GM12878 (cell line): ENCODE measurements at places on chromosomes 3 and 15.

DNA sequence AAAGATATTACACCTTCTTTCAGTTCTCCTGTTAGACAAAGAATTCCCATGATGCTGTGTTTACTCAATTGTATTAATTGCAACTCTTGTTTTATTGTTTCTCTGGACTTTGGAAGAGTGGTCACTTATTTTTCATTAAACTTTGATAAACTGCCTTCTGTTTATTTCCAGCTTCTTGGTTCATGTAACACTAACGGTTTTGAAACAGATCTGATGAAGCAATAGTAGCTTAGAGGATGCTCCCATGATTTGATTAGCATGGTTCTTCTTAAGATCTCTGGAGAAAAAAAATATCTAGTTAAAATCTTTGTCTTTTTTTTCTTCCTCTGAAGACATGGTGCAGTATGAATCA is 90.1 kb downstream of the FNDC3B start:
- H3K4me1 ChIP-seq, result peaks cover 23% of the 10 kb centered on the region
- H3K4me3 ChIP-seq, result no peak overlapping the region
- DNase-seq, result no peak

GRCh38 chr3:69385123-69385722 is 665 bp downstream of the FRMD4B start:
- no peak for DNase-seq
- no peak overlapping the region; the same call in 1 of the 2 replicates for H3K4me3 ChIP-seq
- no peak overlapping the region for H3K27ac ChIP-seq
- no peaks in the 10 kb centered on the region for H3K36me3 ChIP-seq
- peaks cover 9% of the 10 kb centered on the region for H3K27me3 ChIP-seq

DNA sequence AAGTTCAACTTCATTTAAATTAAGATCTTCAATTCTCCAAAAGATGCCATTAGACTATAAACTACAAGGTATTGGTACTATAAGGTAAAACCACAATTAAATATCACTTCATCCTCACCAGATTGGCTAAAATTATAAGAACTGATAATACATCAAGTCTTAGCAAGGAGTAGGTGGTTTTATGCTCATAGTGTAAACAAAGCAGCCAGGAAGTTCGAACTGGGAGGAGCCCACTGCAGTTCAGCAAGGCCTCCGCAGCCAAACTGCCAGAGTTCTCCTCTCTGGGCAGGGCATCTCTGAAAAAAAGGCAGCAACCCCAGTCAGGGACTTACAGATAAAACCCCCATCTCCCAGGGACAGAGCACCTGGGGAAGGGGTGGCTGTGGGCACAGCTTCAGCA is 91.6 kb upstream of the SETMAR start:
- H3K27me3 ChIP-seq, result no peaks in the 10 kb centered on the region
- H3K27ac ChIP-seq, result no peak overlapping the region
- no peak for DNase-seq
- H3K4me3 ChIP-seq, result no peak overlapping the region
- no peaks in the 10 kb centered on the region for H3K36me3 ChIP-seq

DNA sequence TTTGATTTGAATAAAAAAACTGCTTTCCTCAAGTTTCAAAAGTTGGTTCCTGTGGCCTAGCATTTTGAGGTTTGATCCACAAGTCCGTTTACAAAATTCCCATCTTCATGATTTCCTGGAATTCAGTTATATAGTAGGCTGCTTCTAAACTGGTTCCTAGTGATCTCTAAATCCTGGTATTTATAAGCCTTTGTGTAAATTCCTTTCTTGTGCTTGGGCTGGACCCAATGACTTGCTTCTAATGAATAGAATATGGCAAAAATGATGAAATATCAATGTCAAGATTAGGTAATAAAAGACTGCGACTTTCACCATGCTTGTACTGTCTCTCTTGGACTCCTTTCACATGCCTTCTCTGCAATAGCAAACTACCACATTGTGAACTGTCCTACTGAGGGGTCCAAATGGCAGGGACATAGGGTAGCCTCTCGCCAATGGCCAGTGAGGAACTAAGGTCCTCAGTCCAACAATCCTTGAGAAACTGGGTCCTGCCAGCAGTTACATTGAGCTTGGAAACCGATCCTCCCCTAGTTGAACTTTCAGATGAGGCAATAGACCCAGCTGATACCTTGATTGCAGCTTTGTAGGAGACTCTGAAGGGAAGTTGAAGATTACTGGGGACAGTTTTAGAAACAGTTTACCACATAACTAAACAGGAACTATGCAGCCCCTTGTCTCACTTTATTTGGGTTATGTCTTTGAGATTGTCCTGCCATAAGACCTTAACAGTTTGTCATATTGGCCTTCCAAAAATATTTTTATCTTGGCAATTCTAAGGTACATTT is 303.9 kb upstream of the TBC1D5 start:
- H3K27ac ChIP-seq, result no peak overlapping the region
- no peaks in the 10 kb centered on the region for H3K36me3 ChIP-seq
- no peaks in the 10 kb centered on the region; the same call in 1 of the 2 replicates for H3K27me3 ChIP-seq
- no peaks in the 10 kb centered on the region for H3K4me1 ChIP-seq

DNA sequence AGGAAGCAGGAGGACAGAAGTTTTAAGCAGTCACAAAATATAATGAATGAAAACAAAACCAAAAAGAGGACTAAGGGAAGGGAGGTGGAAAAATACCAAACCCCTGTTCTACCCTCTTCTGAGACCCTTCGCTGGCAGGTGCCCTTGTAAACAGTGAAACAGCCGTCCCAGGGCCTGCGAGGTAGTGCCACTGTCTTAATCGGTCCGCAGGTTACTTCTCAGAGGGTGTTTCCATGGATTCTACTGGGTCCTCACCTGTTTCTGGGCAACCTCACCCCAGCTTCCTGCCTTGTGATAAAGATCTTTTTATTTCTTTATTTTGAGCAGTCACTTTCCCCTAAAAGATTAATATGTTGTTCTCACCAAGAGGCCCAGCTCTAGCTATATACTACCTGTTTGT is 65.3 kb downstream of the SLC30A4 start:
- no peak overlapping the region for H3K4me3 ChIP-seq
- no peak for DNase-seq
- no peak overlapping the region for H3K27ac ChIP-seq
- H3K36me3 ChIP-seq, result no peaks in the 10 kb centered on the region

DNA sequence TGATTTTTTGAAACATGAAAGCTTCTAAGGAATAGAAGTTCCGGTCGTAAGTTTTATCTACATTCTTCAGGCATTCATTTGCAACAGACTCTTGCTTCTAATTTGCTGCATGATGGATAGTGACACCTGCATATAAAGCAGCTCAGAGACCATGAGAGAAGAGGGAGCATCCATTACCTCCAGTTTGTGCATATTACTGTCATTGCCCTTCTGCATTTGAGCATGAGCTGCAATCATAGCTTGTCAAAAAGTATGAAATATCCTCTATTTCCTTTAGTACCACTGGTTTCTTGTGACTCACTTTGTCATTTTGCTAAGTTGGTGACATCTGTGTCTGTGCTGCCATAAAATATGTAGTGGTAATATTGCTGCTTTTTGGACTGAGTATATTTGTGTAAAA is 160.1 kb upstream of the STAC start:
- H3K27ac ChIP-seq, result no peak overlapping the region
- no peaks in the 10 kb centered on the region for H3K4me1 ChIP-seq
- no peak for DNase-seq
- no peaks in the 10 kb centered on the region for H3K36me3 ChIP-seq

GRCh38 chr3:150759319-150759718 is 3.6 kb downstream of the SIAH2 start:
- DNase-seq, result no peak
- H3K4me3 ChIP-seq, result peak overlapping the region; percentile 94
- no peaks in the 10 kb centered on the region for H3K36me3 ChIP-seq
- no peaks in the 10 kb centered on the region for H3K27me3 ChIP-seq

DNA sequence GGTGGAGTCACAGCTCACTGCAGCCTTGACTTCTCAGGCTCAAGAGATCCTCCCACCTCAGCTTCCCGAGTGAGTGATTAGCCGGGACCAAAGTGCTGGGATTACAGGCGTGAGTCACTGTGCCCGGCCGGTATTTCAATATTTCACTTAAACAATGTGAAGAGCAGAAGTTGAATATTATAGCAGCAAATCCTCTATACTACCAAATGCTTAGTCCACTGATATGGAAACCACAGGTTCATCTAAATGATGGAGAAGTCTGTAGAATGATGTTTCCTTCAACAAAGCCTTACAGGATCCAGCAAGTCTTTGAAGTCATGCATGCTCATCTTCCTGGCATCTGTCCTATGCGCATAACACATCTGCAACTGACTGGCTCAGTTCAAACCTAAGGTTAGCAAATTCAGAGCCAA is 20.3 kb upstream of the UACA start:
- no peaks in the 10 kb centered on the region for H3K4me1 ChIP-seq
- no peak for DNase-seq

- no peaks in the 10 kb centered on the region for H3K36me3 ChIP-seq
- H3K27me3 ChIP-seq, result no peaks in the 10 kb centered on the region
- DNase-seq, result no peak
- no peaks in the 10 kb centered on the region for H3K4me1 ChIP-seq
- no peak overlapping the region for H3K4me3 ChIP-seq
- no peak overlapping the region for H3K27ac ChIP-seq
These were observed 233.1 kb downstream of the THRB start for GRCh38 chr3:24261521-24261920.

GRCh38 chr3:138360869-138361525 is 12.6 kb downstream of the MRAS start:
- no peaks in the 10 kb centered on the region for H3K36me3 ChIP-seq
- DNase-seq, result no peak
- no peak overlapping the region for H3K27ac ChIP-seq
- H3K27me3 ChIP-seq, result peaks cover 3% of the 10 kb centered on the region; the same call in 1 of the 2 replicates
- no peak overlapping the region for H3K4me3 ChIP-seq
